Renal cortical epithelial cell (primary cell): ENCODE measurements at places on chromosomes 3 and 15. TPM values are rescaled to one million over a fixed set of nuclear protein-coding genes. Genes with fewer than 3 reads are reported as not detected.

RLBP1 gene
- total RNA-seq = not detected in 2 replicates

SLC25A38 gene
- total RNA-seq = 19.7 and 20.1 TPM in 2 replicates

- DNase-seq = no peak
Measured at GRCh38 chr3:177499779-177500423, 302.6 kb upstream of the TBL1XR1 start.

DNA sequence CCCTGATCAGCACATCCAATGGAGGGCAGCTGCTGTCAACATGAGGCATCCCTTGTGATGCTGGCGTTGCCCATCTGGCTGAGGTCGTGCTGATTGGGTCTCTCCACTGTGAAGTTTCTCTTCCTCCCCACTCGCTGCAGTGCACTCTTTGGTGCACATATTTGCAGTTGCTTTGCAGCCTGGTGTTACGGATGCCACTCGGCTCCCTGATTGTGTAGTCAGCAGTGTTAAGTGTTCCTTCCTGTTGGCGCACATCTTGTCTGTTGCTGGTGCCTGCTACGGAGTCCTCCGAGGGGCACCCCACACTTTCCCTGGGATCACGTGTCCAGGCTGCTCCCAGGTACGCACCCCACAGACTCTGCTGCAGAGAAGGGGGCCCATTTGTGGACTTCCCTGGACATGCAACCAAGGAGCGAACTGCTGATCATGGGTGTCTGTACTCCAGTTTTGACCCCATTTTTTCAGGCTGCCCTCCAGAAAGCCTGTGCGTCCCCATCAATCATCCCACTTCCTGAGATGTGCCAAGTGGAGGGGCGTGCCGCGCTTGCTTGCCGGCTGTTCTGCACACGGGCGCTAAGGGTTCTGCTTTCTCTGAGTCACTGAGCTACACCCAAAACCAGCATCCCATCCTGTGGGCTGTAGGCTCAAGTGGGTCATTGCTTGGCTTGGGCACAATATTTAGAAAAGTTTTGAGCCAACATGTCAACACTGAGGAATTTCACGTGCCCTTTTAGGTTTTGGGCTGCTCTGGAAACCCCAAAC lies 98.6 kb downstream of the FBLN2 start:
- no peak for DNase-seq

DNA sequence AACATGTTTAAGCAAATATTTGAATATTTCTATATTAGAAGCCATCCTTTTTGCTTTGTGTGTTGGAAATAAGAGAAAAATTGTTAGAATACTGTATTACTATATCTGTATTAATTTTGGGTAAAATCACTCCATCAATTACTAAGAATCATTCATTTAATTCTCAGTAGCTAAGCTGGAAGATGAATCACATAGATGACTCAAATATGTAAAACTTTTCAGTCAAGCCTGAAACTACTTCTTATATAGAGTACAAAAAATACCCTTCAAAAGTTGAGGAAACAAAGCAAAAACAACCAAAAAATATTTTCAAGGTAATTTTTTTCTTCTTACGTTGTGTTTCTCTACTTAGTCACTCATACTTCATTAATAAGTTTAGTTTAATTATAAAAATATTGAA lies 205.7 kb upstream of the ROBO1 start:
- no peak for DNase-seq

DNA sequence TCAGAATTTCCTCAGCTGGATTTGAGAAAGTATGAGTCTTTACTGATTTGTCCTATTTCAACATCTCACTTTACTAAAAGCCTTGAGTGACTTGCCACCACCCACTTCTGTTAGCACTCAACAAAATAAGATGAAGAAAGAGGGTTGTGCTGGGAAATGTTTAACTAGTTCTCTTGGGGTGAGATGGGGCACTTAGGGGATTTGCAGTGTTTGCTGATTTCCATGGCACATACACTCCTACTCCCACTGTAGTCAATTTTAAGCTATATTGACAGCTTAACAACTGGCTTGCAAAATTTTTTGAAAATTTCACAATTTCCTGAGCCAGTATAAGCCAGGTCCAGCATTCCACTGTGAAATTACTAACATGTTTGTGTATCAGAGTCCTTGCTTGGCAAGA lies 463.1 kb upstream of the ARHGEF26 start:
- DNase-seq = peak; percentile 61

DNA sequence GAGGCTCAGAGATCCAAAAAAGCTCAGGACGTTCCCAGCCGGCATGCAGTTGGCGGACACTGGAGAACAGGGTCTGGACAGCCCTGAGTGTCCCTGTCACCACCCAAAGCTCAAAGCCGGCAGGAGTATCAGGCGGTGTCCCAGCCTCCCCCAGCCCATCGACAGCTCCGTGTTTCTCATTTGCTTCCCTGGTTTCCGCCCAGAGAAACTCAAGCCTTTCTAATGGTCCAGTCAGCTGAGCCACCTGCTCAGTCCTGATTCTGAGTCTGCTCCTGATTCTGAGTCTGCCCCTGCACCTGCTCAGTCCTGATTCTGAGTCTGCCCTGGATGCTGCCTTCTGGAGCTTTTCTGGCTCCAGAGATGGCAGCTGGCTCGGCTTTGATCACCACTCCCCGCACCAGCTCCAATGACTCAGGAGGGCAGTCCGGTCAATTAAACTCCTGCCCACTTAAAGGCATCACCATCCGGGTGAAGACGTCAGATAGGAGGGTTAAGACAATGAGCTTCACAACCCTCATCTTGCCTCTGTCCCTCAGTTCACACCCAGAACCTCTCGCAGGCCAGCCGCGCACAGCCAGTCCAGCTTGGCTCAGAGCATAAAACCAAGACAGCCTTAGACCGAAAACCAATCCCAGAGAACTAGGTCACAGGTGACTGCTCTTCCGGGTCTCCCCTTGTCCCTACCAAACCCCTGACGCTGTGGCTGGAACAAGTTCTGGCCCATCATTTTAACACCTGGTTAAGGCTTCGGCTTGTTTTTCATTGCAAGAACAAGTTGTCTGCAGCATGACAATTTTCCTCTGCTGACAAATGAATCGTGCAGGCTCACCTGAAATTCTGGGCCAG lies 6.8 kb downstream of the PCSK6 start:
- peak; percentile 53 for DNase-seq

DNA sequence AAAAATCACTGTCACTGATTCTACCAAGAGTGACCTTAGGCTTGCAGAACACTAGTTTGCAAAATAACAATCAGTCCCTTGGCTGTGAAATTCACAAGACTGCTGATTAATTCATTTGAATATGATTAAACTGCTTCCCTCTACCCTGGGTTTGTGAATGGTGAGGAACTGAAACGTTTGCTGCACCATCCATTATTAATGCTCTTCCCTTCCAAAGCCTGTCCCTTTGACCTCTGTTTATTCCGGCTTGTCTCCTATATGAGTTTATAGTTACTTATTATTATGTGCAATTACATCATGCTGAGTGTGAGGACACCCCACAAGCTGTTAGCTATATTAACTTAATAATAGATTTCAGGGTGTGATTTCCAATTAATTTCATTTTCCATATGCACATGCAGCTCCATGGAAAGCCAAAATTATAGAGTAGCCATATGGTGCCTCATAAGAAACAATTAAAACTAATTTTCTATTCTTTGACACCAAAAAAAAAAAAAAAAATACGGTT lies 96.5 kb downstream of the SUCLG2 start:
- DNase-seq = no peak

GRCh38 chr15:66193066-66193465 lies 60.5 kb downstream of the MEGF11 start:
- DNase-seq = peak; percentile 12

DNA sequence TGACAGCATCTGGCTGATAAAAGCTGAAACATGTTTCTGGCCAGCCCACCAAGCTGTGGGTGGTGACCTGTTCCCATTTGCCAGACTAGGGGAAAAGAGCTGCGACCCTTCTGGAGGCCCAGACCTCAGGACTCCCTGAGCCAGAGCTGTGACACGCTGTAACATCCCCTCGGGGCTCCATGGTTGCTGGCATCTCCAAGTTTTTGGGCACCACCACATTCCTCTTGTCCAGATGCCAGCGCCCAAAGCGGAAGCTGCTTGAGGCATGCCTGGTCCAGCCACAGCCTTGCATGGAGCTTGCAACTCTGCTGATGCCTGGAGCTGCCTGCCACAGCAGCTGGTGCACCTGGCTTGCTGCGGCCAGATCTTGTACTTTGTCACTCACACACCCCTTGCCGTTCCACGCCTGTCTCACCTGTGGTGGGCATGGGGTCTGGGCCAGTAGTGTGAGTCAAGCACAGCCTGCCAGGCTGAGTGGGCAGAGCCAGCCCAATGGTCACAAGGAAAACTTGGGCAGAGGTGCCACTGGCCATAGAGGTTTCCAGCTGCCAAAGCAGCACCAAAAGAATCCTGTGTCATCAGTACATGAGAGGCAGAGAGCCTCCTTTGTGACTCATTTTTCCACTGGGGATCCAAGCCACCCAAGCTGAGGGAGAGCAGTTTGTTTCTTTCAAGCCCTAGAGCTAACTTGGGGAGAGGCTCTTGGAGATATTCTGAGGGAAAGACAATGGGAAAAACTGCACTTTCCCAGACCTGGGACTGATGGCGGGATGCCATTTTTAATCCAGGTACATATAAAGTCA lies 45.7 kb upstream of the PTX3 start:
- no peak for DNase-seq

- no peak for DNase-seq
Measured at GRCh38 chr3:195766671-195767070, 45.1 kb downstream of the MUC4 start.

GRCh38 chr3:129536374-129536667 lies 6.7 kb upstream of the H1-8 start:
- no peak for DNase-seq

DNA sequence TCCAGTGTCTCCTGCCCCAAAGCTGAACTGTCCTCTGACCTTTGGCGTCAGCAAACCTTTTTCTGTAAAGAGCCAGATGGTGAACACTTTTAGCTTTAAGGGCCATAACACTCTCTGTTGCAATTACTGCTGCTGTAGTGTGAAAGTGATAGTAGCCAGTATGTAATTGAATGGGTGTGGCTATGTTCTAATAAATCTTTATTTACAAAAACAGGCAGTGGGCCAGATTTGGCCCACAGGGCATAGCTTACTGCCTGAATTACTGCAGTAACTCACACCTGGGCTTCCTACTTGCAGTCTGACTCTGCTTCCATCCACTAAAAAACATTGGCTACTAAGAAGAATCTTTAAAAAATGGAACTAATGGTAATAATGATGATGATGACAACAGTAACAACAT lies 68.0 kb upstream of the SLC6A11 start:
- no peak for DNase-seq

GRCh38 chr3:67614195-67614594 lies 40.2 kb downstream of the SUCLG2 start:
- no peak for DNase-seq

DNA sequence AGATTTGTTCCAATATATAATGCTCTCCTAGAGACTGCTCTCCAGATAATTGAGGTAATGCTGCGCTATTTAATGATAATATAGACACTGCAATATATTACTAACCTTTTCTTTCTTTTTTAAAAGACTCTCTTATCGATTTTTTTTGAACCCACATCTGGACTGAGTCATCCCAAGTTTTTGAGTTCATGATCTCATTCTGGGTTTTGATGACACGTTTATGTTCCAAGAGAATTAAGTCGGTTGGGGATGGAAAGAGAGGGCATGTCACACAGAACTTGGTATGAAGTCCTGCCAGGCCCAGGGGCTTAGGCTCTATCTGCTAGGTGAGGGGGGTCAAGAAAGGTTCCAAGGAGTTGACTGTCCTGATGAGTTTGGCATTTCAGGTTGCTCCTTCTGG lies 431.1 kb downstream of the MFSD1 start:
- DNase-seq = no peak

DNA sequence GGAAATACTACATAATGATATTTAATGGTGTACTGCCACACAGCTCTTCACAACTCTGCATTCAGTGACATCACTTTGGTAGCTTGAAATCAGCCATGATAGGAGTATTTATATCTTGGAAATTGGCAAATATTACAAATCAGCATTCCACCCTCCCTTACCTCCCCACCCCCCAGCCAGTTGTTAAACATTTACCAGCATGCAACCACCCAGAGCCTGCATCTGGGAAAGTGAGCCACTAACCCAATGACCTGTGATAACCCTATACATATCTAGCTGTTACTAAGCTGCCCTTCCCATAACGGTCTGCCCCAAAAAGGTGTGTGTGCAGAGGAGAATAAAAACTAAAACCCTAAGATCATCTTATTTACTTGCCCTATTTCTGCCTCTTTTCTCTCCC lies 44.6 kb upstream of the SATB1 start:
- DNase-seq = peak; percentile 2

DNA sequence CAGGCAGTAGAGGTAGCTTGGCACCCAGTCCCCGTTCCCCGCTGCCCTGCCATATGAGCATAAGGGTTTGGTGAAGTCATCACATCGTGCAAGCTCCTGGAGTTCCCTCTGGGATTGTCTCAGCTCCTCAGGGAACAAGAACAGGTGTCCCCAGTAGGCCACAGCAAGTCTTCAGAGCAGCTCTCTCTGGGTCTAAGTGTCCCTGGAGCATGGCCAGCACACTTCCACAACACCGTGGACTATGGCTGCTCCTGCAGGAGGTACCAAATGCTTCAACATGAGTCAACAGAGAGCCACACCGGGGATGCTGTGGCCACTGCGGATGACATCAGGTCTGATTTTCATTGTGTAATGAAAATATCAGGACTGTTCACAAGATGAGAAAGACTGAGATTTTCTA lies 23.1 kb downstream of the ABHD6 start:
- peak; percentile 34 for DNase-seq

DNA sequence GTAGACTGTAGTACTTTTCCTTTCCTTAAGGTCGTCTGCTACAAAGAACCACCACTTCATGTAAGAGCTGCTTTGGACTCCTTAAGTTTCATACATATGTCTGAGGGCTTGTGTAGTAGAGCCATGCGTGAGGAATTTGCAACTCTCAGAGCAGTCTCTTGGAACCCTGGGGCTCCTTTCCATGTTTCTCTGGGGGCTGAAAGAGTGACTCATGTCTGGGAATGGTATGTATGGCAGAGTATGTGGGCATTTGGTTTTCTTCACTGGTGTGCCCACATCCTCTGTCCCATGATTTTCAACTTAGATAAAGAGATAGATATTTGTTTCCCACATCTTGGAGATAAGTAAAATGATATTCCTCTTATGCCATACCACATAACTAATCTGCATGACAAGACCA lies 20.6 kb upstream of the RBM5 start:
- DNase-seq = peak; percentile 16
